ENCODE measurements at places on chromosomes 2 and 18.

- no peak for DNase-seq
Observed at GRCh38 chr2:23624378-23624777, 239.4 kb downstream of the KLHL29 start.

DNA sequence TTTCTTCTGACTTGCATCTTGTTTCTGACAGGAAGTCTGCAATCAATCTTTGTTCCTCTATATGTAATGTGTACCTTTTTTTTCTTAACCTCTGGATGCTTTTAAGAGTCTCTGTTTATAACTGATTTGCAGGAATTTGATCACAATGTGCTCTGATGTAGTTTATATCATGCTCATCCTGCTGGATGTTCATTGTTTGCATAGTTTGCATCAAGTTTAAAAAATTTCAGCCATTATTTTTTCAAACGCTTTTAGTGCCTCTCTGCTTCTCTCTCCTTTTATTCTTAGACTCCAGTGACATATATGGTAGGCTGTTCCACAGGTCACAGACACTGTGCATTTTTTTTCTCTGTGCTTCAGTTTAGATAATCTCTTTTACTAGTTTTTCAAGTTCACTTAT is 23.9 kb downstream of the RBKS start:
- no peak for DNase-seq

DNA sequence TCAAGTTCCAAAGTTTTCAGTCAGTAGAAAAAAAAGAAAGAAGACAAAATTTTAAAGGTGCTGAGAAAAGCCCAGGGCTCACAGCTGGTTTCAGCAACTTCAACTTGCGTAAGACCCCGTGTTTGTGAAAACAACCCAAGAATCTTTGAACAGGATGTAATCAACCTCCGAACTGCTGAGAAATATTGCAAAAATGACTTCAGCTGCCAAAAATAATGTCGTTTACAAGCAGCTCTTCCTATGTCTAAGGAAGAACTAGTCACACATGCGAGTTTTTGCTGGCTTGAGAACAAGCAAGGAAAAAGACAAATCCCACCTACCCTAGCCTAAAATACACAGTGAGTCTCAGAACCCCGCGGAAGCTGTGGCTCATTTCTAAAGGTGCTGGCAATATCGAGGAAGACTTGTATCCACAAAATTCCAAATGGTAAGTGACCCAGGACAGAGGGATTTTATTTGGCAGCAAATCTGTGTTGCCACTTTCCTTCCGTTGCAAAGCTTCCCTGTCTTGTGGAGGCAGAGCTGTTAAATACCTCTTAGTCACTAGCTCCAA is 59.8 kb upstream of the SLC8A1 start:
- DNase-seq: no peak

- DNase-seq: no peak
Observed at GRCh38 chr2:134502104-134502503, 216.7 kb downstream of the TMEM163 start.

GRCh38 chr18:9987345-9987744 is 73.5 kb downstream of the VAPA start:
- no peak for DNase-seq

- no peak for DNase-seq
Observed at GRCh38 chr18:22279741-22280452, 110.5 kb downstream of the GATA6 start.

- no peak for DNase-seq
Observed at GRCh38 chr2:57894381-57894780, 152.2 kb upstream of the VRK2 start.

DNA sequence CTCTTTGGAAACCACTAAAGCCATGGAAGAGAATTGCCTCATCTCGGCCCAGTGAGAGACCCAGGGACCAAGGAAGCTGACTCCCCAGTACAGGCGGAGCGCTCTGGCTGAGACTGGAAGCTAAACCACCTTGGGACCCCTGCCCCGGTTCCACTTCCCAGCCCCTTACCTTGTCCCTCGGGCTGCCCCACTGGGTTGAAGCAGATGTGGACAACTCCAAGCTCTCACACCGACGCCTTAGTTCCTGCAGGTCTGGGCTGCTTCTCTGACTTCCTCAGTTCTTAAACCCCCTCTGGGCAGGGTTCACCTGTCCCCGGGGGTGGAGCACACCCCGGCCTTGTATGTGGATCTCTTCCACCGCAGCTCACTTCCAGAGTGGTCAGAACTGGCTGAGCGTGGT is 266.2 kb downstream of the PHLPP1 start:
- DNase-seq: no peak

GRCh38 chr2:149860276-149860921 is 272.8 kb upstream of the MMADHC start:
- no peak for DNase-seq

- no peak for DNase-seq
Observed at GRCh38 chr2:138373993-138374408, 127.6 kb upstream of the SPOPL start.

GRCh38 chr2:231673348-231673770 is 35.0 kb upstream of the PTMA start:
- no peak for DNase-seq

GRCh38 chr18:59681051-59681450 is 16.2 kb downstream of the CCBE1 start:
- DNase-seq: no peak

DNA sequence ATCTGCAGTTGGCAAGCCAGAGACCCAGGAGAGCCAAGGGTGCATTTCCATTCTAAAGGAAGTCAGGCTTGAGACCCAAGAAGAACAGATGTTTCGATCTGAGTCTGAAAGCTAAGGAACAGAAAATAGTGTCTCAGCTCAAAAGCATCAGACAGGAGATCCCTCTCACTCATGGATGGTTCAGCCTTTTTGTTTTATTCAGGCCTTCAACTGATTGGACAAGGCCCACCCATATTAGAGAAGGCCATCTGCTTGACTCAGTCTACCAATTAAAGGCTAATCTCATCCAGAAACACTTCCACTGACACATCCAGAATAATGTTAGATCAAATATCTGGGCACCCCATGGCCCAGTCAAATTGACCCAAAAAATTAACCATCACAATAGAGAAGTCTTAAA is 255.0 kb downstream of the TXNL1 start:
- no peak for DNase-seq

GRCh38 chr2:186523791-186524190 is 37.7 kb downstream of the ZC3H15 start:
- DNase-seq: no peak

GRCh38 chr2:236715077-236715476 is 145.5 kb downstream of the ACKR3 start:
- DNase-seq: no peak

DNA sequence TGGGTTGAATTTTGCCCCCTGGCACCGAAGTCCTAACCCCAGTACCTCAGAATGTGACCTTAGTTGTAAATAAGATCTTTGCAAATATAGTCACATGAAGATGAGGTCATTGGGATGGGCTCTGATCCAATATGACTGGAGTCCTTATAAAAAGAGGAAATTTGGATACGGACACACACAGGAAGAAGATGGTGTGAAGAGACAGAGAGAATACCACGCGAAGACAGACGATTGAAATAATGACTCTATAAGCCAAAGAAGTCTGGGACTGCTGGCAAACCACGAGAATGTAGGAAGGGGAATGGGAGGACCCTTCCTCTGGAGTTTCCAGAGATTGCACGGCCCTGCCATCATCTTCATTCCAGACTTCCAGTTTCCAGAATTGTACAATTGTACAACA is 98.6 kb downstream of the CPO start:
- DNase-seq: no peak

GRCh38 chr18:73735836-73736235 is 411.8 kb downstream of the FBXO15 start:
- no peak for DNase-seq

DNA sequence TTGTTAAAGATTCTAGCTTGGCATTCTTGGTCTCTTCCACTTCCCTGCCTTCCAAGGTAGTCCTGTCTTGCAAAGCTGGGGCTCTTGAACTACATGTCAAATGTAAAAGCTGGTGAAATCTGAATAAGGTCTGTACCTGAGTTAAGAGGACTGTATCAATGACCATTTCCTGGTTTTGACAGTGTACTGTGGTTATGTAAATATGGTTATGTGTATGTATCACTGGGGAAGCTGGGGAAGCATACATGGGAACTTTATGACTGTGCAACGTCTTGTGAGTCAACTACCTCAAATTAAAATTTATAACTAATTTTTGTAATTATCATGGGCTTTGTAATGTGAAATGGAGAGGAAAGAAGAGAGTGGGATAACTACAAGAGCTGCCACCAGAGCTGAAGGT is 81.7 kb downstream of the COL4A4 start:
- DNase-seq: no peak

- DNase-seq: no peak
Observed at GRCh38 chr2:166413255-166413654, 37.5 kb upstream of the SCN9A start.

DNA sequence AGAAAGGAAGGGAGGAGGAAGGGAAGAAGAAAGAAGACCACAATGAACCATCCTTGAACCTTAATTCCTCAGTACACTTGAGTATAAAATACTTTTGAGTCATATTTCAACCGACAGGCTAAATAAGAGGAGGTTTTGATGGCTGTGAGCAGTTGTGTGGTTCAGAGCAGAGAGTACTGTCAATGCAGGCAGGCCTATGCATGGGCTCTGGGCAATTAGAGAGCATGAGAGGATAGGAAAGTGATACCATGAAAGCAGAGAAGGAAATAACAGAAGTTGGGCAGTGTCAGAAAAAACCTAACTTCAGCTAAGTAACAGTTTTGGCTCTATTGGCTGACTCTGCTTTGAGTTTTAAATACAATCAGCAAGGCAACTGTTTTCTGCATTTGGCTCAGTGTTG is 123.6 kb upstream of the STK17B start:
- no peak for DNase-seq

DNA sequence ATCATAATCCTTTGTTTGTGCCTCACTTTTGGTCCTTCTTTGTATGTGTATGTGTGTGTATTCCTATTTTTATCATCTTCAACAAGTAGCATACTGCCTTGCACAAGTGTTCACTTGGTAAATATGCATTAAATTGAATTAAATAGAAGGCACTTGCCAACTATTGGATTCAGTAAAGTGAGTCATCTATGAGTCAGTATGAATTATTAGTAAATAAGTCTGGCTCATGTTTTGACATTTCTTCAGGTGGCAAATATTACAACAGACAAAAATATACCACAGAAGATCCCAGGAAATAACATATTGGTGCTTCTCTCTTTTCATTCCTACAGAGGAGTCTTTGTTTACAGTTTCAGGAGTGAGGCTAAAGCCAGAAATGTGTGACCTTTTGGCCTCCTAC is 84.1 kb downstream of the CDK15 start:
- DNase-seq: no peak

- DNase-seq: no peak
Observed at GRCh38 chr2:219386532-219387280, 1.0 kb downstream of the DNPEP start.

GRCh38 chr18:49073437-49073836 is 122.7 kb upstream of the SMAD7 start:
- DNase-seq: no peak

GRCh38 chr18:40048886-40049650 is 1906.0 kb upstream of the PIK3C3 start:
- DNase-seq: no peak

DNA sequence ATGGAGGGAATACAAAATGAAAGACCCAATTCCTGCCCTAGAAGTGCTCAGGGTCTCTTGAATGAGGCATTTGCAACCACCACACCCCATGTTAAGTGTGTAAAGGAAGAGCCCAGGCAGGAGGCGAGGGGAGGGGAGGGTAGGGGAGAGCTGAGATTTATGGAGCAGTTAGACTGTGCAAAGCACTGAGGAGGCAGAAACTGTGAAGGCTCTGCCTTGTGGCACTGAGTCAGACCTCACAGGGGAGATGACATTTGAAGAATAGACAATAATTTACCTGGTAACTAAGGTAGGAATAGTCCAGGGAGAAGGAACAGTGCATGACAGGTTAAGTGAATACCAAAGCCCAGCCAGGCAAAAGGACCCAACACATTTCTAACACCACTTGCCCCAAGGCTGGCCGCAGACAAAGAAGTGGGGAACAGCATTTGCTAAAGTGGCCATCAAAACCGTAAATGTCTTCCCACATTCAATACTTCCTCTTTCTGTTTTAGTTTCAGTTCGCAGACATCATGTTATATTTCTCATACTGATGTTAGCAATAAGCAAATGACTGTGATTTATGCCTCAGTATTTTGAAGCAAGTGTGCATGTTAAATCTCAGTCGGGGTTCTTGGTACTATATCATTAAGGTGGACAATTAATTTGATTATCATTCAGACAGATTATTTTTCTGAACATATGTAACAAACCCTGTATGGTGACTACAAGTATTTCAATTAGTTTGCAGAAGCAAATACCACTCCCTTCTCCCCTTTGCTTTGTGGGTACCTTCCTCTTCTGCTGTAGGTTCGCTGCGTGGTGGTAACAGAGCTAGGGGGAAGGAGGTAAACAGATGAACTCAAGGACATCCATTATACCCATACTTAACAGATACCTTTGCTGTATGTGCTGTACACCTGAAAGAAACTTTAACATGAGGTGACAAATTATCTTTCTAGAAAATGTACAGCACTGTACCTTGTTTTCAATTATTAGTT is 27.5 kb downstream of the CDH20 start:
- DNase-seq: no peak

DNA sequence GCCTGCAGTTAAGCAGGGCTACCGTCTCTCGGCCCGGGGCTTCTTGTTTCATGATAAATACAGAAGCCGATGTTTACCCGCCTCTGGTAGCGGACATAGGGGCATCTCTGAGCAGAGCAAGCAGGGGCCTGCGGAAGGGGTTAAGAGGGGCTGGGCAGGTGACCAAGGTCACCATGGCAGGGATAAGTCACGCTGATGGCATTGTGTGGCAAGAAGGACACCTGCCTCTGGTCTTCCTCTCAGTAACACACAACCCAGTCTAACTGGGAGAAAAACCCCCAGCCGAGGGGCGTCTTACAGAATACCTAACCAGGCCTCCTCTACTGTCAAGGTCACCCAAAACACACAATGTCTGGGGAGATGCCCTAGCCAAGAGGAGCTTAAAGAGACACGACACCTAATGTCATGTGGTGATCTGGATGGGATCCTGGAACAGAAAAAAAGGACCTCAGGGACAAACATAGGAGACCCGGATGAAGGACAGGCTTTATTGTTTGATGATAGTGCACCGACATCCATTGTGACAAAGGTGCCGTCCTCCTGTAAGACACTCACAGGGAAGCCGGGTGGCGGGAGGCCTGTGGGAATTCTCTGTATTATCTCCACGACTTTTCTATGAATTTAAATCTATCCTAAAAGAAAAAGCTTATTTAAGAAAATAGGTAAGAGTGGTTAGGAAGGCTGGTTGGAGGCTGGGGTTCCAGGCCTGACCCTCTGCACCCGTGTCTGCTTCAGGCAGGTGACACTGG is 24.8 kb downstream of the SH3BP4 start:
- DNase-seq: no peak

- DNase-seq: no peak
Observed at GRCh38 chr2:8977758-8978157, 25.7 kb downstream of the MBOAT2 start.

GRCh38 chr2:232013701-232014353 is 52.3 kb downstream of the DIS3L2 start:
- no peak for DNase-seq
